Hypothalamus (tissue), 51 donors: ENCODE measurements at places on chromosomes 13 and 19.

DNA sequence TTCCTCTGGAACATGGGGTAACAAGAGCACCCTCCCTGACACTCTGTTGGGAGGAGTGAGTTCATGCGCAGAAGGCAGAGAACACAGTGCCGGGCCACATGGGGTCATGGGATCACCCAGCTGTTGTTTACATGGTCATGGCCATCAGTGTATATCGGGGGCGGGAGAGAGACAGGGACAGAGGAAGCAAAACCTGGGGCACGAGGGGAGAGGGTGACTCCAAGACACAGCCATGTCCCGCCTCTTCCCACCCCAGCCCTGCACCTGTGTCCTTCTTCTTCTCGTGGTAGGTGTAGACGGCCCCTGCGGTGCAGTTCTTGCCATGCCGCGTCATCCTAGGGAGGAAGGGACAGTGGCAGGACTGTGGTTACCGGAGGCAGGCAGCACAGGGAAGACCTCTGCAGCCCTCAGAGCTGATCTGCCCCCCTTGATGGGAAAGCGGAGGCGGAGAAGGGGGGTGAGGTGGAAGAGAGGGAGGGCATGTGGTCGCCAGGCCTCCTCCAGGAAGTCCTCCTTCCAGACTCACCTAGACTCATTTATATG, 19.9 kb downstream of the NOSIP start:
- peak; percentile 18 for DNase-seq

GRCh38 chr13:96673825-96674224, 320.5 kb downstream of the OXGR1 start:
- DNase-seq: no peak

DNA sequence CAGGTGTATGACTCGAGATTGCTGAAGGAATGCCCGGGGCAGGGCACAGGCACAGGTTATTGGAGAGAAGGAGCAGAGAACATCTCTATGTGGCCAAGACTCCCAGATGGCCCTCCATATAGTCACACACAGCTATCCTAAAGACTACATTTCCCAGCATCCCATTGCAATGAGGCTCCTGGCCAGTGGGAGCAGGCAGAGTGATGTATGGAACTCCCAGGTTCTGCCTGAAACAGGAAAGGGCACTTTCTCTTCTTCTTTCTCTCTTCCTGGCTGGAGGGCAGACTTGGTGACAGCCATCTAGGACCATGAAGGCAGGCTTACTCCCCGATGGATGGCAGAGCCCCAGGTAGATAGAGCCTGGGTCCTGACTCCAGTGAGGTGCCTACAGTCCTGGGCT, 13.5 kb downstream of the PPP1R13L start:
- no peak for DNase-seq

DNA sequence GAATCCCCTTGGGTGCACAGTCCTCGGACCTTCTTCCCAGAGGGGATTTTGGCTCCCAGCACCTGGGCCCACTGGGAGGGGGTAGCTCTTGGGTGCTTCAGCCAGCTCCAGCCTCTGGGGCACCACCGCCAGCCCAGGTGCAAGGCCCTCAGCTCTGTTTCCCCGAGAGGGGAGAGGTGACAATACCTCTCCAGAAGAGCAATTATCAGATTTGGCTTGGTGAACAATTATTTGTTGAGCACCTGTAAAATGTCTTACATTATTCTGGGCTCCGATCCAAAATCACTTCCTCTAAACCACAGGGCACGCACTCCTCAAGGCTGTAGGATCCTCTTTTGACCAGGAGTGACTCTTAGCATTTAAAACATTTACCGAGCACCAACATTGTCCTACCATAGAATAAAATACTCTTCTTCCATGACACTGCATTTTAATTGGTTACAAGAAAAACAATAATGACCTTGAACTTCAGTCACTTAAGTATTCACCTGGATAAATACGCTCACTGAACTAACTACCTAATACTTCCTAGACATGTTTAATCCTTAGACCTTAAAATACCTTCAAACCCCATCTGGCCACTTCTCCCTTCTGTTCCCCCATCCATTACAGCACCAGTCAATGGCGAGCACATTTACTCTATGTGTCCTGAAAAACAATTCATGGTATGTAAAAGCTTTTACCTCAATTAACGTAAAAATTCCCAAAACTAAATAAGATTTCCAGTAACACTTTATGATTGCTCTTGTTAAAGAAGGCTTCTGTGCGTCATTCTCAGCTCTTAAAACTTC, 54.8 kb downstream of the ABCC4 start:
- DNase-seq: no peak

- no peak for DNase-seq
Observed at GRCh38 chr13:30020726-30021312, 170.4 kb upstream of the UBL3 start.

- DNase-seq: no peak
Observed at GRCh38 chr19:17846146-17846545, 1.6 kb downstream of the JAK3 start.

- DNase-seq: no peak
Observed at GRCh38 chr19:6903446-6903845, 16.1 kb downstream of the ADGRE1 start.

DNA sequence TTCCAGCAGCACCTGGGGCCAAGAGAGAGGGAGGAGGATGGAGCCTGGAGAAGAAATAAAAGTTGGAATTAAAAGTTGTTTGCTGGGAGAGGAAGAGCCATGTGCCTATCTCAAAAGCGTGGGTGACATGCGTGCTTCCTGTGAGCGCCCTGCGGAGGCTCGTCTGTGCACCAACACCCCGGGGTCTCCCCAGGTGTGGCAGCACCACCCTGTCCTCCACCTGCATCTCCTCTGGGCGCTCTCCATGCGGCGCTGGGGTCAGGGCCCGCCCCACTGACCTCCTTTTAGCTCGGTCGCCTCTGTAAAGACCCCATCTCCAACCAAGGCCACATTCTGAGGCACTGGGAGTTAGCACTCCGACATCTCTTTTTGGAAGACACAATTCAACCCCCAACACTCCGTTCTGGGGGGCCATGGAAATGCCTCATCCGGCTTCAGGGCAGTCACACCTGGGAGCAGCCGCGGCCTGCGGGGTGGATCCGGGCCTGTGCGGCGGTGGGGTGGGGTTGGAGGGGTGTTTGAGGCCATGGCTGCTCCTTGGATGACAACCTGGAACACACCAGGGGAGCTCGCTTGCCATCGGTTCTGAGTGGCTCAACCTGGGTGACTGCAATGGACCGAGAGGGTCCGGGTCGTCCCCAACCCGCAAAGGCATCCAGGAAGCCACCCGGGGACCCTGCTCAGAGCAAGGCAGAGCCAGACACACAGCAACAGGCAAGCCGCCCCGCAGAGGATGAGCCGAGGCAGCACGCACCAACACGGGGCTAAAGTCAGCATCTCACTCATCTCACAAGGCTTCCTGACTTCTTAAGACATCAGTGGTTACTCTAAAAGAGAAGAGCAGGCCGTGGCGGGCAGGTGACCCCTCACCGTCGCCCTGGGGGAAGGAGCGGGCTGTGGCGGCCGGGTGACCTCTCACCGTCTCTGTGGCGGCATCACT, 79.4 kb upstream of the MCF2L start:
- DNase-seq: no peak

DNA sequence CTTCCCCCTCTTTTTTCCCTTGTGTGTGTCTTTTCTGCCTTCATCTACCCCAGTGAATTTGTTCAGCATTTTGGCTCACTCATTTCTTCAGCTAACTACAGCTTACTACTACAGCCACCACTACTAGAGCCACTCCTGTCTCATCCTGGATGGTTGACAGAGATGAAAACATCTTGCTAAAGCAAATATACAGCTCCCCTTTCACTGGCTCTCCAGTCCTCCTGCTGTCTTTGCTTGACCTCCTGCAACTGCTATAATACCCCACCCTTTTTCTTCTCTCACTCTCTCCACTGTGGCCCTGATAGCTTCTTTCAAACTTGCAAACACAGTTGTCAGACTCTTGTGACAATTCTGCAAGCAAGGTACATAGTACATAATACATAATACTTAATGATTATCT, 523.6 kb downstream of the DCT start:
- DNase-seq: no peak

DNA sequence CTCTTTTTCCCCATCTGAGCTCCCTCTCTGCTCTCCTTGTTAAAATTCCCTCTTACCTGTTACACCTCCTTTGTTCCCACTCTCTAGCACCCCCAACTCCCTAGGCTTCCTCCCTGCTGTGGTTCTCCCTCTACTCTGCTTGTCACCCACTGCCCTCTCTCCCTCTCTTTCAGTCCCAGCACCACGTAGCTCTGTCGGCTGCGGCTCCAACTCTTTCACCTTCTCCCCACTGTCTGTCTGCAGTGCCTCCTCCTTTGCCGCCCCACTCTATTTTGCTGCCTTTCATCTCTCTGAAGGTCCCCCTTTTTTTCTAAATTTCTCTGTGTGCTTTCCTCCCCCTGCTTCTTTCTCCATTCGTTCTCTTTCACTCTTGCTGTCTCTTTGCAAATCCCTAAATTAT, 1.1 kb downstream of the ZNF836 start:
- DNase-seq: no peak

- no peak for DNase-seq
Observed at GRCh38 chr19:38318660-38319059, 985 bp upstream of the KCNK6 start.

DNA sequence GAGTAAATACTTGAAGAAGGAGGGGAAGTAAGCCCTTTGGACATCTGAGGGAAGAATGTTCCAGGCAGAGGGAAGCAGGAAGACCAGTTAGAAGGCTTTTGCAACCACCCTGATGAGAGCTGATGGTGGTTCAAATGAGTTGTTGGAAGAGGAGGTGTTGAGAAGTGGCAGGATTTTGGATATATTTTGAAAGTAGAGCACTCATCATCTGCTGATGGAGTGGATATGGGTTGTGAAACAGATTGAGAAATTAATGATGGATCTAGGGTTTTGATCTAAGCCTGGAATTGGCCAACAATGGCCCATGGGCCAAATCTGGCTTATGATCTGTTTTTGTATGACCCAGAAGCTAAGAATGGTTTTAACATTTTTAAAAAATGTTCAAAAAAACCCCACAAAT, 230.7 kb downstream of the NDFIP2 start:
- DNase-seq: no peak

DNA sequence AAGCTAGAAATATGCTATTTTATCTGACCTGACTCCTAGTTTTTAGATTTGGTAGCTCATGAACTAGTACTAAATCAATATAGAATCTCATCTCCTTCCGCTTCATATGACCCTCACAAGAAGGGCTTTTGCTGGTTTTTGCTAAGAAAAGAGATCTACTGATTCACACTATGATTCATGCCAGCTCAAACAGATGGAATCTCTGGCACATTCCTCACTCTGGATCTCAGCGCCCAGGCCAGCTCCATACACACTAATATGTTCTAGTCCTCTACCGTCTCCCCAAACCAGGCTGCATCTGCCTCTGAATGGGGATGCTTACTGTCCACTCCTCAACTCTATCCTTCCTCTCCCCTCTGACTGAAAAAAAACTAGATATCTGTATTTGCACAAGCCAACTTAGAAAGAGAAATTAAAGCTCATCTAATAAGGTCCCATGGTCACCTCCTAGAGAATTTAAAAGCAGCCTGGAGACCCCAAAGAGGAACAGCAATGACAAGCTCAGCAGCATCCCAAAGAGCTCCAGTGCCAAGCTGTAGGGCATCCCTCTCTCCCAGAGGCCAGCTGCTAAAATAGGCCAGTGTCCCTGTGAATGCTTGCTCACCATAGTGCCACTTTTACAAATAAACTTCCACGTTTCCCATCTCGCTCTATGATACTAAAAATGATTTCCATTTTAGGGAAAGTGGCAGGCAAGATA, 74.9 kb downstream of the LHFPL6 start:
- no peak for DNase-seq

- DNase-seq: peak; percentile 14
Observed at GRCh38 chr19:51311351-51312257, at the start of gene IGLON5. Gene IGLON5 (plus strand): TSS chr19:51311644. CDS start chr19:51311848, 204 bp downstream.

- DNase-seq: no peak
Observed at GRCh38 chr19:39351537-39352064, 9.4 kb downstream of the SAMD4B start.

- DNase-seq: no peak
Observed at GRCh38 chr13:23696610-23697009, 126.4 kb downstream of the TNFRSF19 start.

- DNase-seq: peak; percentile 2
Observed at GRCh38 chr13:79477968-79478367, 3.0 kb upstream of the NDFIP2 start.

GRCh38 chr19:41646589-41647204, 19.8 kb upstream of the CEACAM4 start:
- no peak for DNase-seq

DNA sequence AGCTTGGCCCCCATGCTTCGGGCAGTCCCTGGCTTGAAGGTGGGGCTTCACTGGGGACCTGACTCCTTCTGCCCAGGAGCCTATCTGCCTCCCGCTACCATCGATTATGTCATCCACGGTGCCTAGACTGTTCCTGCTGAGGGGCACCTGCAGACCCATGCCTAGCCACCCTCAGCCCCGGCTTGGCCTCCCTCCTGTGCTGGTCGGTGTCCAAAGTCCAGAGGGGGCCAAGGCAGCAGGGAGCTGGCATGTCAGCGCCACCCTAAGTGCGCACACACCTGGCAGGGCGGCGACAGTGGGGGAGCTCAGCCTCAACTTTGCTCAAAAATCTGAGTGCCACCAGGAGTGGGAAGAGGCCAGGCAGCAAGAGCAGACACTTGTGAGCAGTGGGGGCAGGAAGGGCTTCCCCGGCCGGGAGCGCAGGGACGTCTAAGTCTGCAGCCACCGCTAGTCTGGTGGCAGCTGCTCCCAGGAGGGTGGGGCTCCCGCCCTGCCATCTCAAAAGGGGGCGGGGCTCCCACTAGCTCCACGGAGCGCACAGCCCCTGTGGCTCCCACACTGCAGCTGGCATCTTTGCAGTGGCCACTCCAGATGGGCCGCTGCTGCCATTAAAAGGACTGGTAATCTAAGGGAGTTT, 13.5 kb upstream of the URAD start:
- no peak for DNase-seq

- no peak for DNase-seq
Observed at GRCh38 chr19:50341091-50341564, 12.0 kb upstream of the KCNC3 start.

- no peak for DNase-seq
Observed at GRCh38 chr19:38557205-38557799, 60.5 kb downstream of the MAP4K1 start.

GRCh38 chr13:89791971-89792630, 1555.4 kb upstream of the MIR17HG start:
- DNase-seq: no peak

- no peak for DNase-seq
Observed at GRCh38 chr13:18947376-18947977, 234.1 kb downstream of the TUBA3C start.

DNA sequence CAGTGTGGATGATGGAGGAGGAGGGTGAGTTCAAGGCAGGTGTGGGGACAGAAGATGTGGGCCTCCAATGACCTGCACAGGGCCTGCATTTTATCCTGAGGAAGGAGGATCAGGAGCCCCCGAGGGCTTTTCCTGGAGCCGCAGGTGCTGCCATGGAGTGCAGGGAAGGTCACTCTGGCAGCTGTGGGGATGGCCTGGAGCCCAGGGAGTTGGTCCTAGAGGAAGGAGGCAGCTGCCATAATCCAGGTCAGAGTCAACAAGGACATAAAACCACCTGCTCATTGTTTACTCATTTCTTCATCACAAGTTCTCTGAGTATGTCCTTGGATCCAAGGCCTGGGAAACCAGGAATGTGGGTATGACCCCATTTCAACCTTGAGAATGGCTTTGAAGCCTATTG, 87.2 kb downstream of the SCGB2B2 start:
- DNase-seq: no peak

- no peak for DNase-seq
Observed at GRCh38 chr13:59157181-59157580, 1006.5 kb downstream of the DIAPH3 start.
